Activated naive CD4-positive, alpha-beta T cell treated with anti-CD3 and anti-CD28 coated beads, Interleukin-2, amount 10 ng/mL, durations not matched to agents 7 days and 5 days (primary cell): ENCODE measurements at places on chromosomes 12 and 14.

DNA sequence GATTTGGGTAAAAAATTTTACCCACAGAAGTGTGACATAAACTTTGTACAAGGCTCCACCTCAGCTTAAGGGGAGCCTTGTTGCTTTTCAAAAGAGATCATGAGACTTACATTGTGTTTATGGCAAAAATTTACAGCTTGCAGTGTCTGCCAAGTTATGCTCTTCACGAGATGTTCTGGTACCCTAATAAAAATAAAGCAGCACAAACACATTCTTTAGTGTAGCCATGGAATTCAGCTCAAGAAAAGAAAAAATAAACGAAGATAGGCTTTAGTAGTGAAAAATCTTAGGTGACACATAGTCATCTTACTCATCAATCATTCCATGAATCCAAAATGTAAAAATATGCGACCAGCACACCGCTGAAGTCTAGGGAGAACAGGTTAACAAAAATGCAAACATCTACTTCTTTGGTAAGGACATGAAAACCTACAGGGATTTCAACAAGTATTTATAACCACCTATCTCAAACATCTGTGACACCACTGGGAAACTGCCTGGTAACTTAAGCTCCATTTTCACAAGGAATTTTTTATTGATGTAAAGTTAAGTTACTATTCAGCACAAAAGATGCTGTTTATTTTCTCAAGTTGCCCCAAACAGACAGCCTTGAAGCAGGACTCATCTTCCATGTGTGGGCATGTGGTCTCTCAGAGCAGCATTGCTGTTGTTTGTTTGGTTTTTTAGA lies 32.9 kb downstream of the DMAC2L start:
- no peak for DNase-seq

DNA sequence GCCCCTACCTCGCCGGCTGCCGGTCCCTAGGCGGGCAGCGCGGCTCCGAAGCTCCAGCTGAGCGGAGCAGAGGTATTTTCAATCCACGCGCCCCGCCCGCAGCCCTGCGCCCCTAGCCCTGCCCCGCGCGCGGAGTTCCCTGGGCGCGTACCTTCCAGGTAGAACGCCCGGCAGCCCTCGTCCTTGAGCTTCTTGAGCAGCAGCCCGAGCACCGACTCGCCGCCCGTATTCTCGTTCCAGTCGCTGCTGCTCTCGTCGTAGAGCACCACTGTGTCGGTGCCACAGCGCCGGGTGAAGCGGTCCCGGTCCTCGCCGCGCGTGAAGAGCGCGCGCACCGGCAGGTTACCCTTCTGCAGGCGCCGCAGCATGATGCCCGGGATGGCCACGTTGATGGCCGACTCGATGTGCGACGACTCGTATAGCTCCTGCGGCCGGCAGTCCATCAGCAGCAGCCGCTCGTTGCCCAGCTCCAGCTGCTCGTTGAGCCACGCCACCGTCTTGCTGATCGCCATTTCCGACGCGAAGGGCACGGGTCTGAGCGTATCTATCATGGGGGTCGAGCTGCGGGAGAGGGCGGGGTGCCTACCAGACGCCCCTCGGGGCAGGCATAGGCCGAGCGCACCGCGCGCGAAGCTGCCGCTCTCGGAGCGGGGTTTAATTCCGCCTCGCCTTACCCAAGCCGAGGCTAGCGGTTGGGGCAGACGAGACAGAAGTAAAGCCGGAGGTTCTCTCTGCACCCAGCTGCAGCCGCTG lies 636 bp downstream of the DUSP6 start:
- peak; percentile 60 for DNase-seq

- no peak for DNase-seq
These were observed 41.5 kb upstream of the DAAM1 start for GRCh38 chr14:59147007-59147406.

DNA sequence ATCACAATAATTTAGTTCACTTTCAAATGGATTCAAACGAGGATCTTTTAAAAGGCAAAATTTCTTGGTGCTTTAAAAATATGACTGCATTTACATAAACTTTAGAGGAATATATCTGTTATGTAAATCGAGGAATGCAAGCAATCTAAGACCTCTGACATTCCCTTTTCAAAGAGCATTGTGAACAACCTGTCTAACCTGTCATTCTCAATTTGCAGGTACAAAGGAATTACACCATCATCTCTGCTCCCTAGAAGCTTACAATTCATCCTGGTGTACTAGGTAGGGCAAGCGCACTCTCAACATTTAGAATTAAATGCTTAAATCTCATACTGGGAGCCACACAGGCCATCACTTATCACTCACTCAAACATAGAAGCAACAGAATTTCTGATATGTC lies 35.6 kb downstream of the BMP4 start:
- DNase-seq, result no peak
